Left ventricle myocardium inferior (tissue), 1 donor: ENCODE measurements at places on chromosomes 4 and X.
A peak's percentile ranks its signal among the peaks of the same experiment; 100 is the strongest.

GRCh38 chrX:9091258-9091657 is 57.3 kb upstream of the FAM9B start:
- no peak for DNase-seq

GRCh38 chrX:107674480-107675364 is 46.4 kb downstream of the PRPS1 start:
- DNase-seq, result peak; percentile 71

DNA sequence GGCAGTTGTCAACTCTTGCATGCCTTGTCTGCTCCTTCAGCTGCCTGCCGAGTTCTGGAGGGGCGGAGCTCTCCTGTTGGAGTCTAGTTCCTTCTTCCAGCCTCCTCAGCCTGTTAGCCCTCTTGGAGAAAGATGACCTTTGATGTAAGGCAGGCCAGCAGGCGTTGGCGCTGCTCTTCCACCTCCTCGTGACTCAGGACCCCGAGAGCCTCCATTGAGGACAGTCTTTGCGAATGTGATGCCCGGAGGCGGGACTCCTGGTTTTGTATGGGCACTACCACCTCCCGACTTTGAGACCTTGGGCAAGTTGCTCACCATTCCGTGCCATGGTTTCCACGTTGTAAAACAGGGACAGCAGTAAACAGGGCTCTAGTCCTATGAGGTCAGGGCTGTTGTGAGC is 108.3 kb downstream of the TENM3 start:
- DNase-seq, result no peak

DNA sequence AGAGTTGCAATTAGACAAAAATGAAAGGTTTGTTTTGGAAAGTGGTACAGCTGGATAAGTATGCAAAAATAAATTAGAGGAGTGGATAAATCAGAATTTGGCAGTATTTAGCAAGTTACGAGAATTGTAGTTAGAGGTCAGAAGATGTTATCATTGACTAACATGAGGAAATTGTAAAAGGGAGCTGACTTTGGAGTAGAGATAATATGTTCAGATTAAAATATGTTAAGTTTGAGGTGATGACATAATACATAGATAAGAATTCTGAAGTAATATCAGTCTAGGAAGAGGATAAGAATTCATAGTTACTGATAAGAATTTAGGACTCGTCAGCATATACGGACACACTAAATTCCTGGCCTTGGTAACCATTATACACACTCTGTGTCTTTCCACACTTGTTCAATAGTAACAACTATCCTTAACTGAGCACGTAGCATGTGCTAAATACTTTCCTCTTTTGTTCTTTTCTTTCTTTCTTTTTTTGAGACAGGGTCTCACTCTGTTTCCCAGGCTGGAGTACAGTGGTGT is 4.1 kb upstream of the EPGN start:
- DNase-seq, result no peak

- no peak for DNase-seq
Measured at GRCh38 chr4:184598753-184599491, 50.3 kb downstream of the CASP3 start.

DNA sequence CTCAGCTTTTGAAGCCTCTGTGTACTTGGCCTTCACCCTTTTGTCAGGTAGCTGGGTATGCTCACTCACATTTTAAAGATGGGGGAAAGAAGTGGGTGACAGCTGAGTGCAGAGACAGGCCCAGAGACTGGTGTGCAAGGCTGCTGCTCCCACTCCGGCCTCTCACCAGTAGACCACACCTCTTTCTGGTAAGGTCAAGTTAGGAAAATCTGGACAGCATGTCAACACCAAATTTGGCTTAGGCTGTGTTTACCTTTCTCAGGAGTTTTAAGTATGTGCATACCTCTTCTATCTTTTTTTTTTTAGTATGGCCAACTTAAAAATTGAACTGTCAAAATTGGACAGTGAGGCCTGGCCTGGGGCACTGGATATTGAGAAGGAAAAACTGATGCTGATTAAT is 66.6 kb downstream of the CLDN22 start:
- no peak for DNase-seq

GRCh38 chrX:45513042-45513441 is 312.4 kb upstream of the DIPK2B start:
- DNase-seq, result no peak

GRCh38 chrX:10938365-10938923 is 172.7 kb upstream of the HCCS start:
- no peak for DNase-seq

- peak; percentile 38 for DNase-seq
Measured at GRCh38 chr4:26141911-26142638, 178.7 kb upstream of the RBPJ start.

- DNase-seq, result no peak
Measured at GRCh38 chr4:54574500-54574899, 83.3 kb upstream of the KIT start.

DNA sequence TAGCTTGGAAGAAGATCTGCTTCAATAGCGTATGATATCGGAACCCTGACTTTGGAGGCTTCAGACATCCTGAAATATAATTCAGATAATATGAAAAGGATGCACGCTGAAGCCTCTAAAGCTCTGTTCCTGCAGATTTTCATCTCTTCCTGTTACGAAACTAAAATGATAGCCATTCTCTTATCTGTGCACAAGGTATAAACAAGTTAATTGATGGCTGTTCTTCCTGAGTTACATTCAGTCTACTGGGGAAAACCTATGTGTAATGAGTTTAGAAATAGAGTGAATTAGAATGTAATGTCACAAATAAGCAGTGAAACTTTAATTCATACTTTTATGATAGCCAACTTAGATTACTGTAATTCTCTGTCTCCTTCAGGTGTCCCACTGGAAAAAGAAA is 36.8 kb upstream of the AGA start:
- DNase-seq, result no peak

DNA sequence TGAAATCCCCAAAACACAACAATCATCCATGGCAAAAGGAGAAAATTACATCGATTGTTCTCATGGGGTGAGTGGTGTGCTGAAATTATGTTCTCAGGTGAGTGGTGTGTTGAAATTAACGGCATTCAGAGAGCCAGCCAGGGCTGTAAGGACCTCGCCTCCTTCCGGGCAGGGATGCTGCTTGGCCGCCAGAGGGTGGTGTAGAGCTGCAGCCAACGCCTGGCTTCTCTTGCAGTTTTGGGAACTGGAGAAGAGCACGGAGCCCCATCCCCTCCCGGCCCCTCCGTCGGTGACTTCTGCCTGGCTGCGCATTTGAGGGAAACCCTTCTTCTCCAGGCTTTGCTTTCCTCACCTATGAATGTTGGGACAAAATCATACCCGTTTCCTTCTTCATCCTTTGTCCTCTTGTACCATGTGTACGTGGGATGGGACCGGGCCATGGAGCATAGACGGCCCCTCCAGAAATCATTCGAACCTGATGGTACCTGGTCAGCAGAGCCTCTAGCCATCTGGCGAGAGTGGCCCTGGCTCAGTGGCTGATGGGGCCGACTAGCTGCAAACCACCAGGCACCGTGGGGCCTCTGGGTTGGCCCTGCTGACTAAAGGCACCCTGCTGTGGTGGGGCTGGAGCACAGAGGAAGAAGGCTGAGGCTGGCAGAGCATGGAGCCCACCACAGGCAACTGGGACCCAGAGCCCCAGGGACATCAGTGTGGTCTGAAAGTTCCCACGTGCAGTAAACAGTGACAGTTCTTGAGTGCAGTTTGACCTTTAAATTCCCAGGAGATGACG is 28.4 kb downstream of the TRMT44 start:
- peak; percentile 40 for DNase-seq

- no peak for DNase-seq
Measured at GRCh38 chr4:70818173-70818855, 21.4 kb downstream of the GRSF1 start.

- DNase-seq, result no peak
Measured at GRCh38 chrX:124263743-124264142, 68.7 kb upstream of the TEX13D start.

DNA sequence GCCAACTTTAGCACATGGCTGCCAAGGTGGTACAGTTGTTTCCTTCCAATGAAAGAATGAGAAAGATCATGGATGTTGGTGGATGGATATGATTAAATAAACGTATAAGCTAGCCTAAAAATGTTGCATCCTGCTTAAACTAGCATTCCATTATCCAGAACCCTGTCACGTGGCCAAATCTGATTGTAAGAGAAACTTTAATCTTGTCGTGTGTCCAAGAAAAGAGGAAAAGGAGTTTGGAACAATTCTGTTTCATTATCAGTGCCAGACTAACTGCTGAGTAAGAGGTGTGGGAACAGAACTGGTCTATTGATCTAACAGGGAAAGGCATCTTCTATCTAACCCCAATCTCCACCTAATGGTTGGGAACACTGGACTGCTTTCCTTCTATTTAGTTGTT is 325.2 kb upstream of the BMP3 start:
- DNase-seq, result no peak

- no peak for DNase-seq
Measured at GRCh38 chrX:7704205-7704604, 138.8 kb upstream of the VCX start.

- DNase-seq, result no peak
Measured at GRCh38 chr4:169881769-169882168, 124.0 kb upstream of the HPF1 start.

DNA sequence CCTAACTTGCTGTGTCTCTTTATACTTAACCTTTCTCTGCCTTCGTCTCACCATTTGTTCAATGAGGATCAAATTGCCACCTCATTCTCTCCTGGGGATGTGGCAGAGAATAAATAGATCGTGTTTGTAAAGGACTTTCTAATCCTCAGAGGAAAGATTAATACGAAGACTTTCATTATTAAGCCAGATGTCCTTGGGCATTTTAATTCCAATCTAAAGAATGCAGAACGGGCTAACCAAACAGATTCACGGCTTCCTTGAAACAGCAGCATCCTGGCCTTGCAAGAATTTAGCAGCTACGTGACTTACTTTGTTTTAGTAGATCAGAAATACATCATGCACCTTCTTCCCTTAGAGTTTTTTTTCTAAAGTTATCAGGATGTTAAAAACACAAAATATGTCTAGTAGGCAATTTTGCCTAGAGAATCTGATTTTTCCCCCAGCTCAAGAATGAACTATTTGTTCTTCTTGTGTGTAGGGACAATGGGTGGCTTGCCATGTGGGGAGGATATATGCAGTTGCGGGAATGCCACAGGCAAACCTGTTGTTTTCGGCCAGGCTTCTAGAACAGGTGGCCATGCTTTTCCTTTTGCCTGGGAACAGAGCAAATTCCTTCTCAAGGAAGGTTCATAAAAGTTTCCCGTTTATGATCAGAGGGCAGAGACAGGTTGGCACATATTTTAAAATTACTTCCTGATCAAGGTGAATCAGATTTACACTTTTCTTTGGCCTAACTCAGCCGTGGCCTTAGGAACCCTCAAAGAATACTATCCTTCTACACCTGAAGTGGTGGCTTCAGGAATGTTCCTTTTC is 3.0 kb downstream of the MID1 start:
- DNase-seq, result no peak

- DNase-seq, result no peak
Measured at GRCh38 chr4:3366893-3367775, 74.3 kb downstream of the RGS12 start.

DNA sequence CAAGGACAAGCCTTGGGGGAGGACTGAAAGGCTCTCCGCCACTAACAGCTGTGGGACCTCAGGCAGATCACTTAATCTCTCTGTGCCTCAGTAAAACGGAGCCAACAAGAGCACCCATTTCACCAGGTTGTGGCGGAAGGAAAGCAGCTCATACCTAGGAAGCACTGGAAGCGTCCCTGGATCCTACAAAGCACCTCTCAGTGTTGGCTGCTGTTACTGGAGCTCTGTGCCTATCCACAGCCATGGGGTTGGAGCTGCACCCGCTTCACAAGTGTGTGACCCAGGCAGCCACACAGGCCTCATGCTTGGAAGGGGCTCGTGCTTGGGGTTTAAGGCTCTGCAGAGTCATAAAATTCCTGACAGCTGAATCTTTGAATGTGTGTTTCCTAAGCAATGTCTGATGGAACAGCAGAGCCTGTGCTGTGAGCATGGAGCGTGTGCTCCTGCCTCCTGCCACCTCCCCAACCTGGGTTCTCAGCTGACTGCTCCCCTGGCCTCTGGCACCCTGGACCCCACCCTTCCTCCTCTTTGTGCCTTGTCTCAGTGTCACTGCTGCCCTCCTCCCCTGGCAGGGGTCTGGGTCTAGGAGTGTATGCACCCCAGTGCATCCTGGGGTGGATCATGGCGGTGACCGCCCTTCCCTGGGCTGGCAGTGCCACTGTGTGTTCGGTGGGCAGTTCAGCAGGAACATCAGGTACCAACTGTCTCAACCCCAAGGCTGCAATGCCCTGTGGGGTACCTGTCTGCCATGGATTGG is 14.4 kb upstream of the MAN2B2 start:
- no peak for DNase-seq

- DNase-seq, result no peak
Measured at GRCh38 chrX:136417806-136418205, 69.9 kb upstream of the BRS3 start.

DNA sequence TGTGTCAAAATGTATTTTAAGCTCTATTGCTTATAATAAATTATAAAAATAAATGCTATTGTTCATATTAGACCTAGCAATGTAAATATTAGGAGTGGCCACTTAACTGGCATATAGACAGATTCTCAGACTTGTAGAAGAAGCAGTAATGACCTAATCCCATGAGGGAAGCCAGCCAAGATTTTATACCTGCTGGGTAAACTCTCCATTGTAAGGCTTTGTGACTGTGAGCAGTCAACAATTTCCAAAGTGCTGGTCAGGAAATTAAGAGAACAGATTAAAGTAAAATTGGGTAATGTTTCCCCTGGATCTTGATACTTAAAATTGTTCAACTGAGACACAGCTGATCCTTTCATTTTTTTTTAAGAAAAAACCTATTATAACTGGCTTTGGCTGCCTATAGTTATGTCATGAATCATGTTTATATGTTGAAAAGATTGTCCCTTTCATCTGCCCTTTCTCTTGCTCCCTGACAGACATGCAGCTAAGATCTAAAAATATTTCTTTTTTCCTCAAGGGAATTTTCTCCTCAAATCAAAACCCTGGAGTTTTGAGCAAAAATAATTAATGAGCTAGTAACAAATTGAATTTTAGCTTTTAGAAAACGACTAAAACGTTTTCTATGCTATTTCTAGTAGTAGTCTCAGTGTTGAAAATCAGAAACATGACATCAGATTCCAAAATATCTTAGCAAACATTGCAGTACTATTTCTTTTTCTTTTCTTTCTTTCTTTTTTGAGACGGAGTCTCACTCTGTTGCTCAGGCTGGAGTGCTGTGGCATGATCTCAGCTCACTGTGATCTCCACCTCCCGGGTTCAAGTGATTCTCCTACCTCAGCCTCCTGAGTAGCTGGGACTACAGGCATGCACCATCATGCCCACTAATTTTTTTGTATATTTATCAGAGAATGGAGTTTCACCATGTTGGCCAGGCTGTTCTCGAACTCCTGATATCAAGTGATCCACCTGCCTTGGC is 77.9 kb downstream of the ADGRL3 start:
- DNase-seq, result no peak

GRCh38 chrX:141632124-141632523 is 42.6 kb downstream of the SPANXA2 start:
- no peak for DNase-seq

DNA sequence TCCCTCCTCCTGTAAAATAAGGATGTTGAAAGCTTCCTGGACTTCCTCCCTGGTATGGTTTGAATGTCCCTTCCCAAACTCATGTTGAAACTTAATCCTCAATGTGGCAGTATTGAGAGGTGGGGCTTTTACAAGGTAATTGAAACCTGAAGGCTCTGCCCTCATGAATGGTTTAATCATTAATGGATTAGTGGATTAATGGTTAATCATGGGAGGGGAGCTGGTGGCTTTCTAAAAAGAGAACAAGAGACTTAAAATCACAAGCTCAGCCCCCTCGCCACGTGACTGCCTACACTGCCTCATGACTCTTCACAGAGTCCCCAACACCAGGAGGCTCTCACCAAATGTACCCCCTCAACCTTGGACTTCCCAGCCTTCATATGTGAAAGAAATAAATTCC is 124.6 kb upstream of the ANXA3 start:
- DNase-seq, result no peak
